ENCODE measurements at places on chromosomes 3 and 15.

GRCh38 chr3:67093305-67093704, 95.2 kb downstream of the KBTBD8 start:
- DNase-seq: no peak

GRCh38 chr3:175422744-175423143, 563.6 kb downstream of the NAALADL2 start:
- no peak for DNase-seq

DNA sequence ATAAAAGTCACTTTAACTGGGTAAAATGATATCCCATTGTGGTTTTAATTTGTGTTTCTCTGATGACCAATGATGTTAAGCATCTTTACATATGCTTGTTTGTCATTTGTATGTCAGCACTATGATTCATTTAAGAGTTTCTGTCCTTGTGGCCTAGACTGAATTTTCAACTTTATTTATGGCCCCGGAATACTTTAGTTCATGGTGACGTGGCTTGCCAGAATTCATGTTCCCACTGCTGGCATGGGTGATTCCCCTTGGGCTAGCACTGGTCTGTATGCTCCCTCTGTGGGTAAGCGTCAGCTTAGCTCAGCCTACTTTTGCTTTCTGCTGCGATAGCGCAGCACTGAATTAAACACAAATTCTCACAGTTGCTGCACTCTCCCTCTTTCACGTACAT, 436.3 kb upstream of the SGO1 start:
- DNase-seq: no peak

- DNase-seq: no peak
Observed at GRCh38 chr15:60762638-60763037, 283.7 kb upstream of the ICE2 start.

- no peak for DNase-seq
Observed at GRCh38 chr3:133136114-133137041, 98.2 kb downstream of the TMEM108 start.

DNA sequence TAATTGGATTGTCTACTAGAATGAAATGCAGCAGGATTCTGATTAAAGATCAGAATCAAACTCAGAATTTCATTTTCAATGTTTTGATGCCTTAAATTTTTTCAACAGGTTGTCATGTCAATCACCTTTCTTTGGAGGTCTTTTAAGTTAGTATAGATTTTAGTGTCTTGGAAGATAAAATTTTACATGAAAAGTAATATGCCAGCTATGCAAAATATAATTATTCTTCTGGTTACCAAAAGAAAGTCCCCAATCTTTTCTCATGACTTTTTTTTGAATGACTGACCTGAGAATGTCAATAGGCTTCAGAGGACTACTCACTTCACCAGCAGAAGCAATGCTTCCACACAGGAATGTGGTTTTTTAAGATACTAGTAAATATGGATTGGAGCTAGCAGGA, 4.3 kb downstream of the FGF7 start:
- no peak for DNase-seq

GRCh38 chr3:159001711-159002110, 199.9 kb downstream of the MFSD1 start:
- DNase-seq: no peak

- no peak for DNase-seq
Observed at GRCh38 chr3:187098923-187099512, 40.3 kb downstream of the RPL39L start.

GRCh38 chr3:79506751-79507150, 261.0 kb downstream of the ROBO1 start:
- no peak for DNase-seq

DNA sequence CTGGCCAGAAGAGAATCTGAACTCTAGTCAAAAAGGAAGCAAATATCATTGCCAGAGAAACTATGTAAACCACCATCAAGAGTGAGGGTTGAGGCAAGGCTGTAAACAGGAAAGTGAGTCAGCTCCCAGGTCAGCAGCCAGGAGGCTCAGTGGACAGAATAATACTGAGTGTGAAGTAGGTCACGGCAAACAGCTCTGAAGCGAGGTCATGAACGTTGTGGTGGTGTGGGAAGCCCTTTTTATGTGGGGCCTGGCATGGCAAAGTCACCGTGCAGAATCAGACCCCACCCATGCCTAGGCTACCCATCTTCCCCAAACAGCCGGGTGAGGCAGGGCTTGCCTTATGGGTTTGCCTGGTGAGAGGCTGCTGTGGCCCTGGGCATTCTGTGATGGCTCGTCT, 43.9 kb downstream of the THBS1 start:
- no peak for DNase-seq

DNA sequence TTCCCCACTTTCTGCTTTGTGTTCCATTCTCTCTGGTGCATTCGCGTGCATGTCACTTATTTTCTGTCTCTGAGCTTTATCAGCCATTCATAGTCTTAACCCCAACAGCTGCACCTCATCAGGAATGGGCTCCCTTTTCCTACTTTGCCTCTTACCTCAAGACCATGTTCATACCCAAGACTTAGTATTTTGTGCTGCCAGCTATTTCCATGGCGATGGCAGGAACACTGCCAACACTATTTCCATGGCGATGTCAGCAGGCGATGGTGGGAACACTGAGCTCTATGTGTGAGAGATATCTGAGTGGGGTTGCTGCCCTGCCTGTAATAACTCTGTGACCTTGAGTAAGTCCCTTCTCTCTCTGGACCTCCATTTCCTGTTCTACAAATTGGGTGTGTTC, 5.5 kb downstream of the ZNF35 start:
- no peak for DNase-seq

DNA sequence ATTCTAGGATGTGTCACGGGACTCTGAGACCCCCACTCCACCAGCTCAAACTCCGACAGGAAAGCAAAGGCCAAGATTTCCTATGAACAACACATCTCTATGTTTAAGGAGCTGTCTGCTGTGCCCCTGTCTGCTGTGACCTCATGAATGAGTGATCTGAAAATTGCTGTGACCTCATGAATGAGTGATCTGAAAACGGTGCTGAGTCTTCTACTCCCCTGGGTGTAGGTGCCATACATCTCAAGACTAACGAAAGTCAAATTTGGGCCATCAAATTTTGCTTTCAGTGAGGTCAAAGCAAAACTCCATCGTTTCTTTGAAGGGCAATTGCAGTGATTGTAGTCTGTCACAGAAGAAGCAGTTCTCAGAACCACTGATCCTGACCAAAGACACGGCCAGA, 24.4 kb downstream of the IL5RA start:
- no peak for DNase-seq

GRCh38 chr15:99514306-99514705, 51.5 kb upstream of the MEF2A start:
- no peak for DNase-seq

DNA sequence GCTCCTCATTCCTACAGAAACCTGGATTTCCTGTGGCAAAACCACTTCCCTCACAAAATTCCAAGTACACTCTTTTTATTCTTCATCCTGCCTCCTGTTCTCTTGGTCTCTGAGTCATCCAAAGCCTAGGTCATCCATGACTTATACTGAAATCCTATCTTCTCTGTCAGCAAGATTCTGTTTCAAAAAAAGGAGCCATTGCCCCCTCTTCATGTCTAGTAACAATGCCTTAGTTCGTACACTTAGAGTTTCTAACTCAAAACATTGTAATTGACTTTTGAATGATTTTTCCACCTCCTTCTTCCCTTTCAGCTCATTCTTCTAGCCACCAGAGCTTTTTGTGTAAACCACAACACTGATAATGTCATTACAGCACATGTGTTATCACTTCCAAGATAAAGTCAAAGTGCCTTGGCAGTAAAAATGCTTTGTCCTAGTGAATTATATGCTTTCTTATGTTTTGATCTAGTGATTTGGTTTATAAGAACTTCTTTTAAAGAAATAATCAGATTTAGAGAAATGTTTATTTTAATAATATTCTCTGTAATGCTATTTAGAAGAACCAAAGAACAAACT, 256.5 kb upstream of the NECTIN3 start:
- DNase-seq: no peak

GRCh38 chr3:28682121-28682520, 333.5 kb upstream of the AZI2 start:
- DNase-seq: no peak

DNA sequence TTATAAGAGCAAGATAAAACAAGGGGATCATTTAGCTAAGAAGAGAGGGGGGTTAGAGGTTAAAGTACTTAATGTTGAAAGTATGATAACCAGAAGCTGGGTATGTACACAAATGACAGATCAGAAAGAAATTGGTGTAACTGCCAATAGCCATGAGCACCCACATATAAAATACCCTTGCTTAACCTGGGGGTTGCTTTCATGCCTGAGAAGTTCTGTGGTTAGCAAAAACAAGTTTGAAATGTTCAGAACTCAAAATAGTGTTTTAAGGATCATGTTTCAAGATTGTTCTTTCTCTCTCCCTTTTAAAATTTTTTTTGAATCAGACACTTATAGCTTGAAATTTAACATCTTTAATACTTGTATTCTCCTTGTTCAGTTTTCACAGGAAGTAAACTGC, 321.4 kb upstream of the GBE1 start:
- DNase-seq: no peak

DNA sequence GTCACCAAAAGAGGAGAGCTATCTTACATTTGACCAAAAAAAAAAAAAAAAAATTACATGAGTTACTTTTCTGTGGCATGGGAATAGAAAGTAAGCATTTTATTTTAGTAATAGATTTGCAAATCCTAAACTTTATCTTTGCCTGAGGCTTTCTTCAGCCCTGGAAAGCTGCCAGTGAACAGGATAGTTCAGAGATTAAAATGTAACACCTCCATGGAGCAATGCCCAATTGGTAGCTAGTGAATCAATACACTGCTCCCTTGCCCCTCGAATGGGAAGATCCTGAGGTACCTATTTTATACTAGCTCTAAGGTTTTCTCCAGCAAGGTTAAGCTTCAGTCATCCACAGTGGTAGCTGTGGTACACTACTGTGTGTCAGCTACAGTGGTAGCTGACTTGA, 867.1 kb downstream of the NAALADL2 start:
- no peak for DNase-seq

GRCh38 chr3:170802164-170803151, 67.5 kb downstream of the RPL22L1 start:
- DNase-seq: no peak

Data from stimulated activated CD4-positive, alpha-beta T cell treated with anti-CD3 and anti-CD28 coated beads, Interleukin-1b, Interleukin-23, amount 100 ng/mL, for 1 hour (primary cell).